ENCODE measurements at places on chromosomes 13 and 19.

DNA sequence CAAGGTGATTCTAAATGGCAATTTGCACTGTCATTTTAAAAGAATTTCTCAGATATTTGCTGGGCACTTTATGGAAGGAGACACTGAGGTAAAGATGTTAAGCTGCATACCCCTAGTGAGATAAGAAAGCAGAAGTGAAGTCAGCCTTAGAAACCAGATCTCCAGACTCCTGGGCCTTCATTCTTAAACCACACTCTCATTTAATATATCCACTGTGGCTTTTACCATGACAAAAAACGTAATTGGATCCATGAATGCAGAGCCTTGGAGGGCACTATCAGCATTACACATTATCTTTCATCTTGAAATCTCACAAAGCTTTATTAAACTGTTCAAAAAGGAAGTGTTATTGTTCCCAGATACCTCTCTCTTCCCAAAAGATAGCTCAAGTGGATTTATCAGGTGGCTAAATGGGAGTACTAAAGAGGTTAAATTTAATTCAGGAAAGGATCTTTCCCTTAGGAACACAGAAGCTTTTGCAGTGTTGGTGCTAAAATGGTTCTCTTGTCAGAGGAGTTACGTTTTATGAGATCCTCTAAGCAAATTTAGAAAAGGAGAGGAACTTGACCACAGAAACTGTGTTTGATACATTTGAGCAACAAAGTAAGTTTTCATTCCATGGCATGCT, 1060.4 kb downstream of the EFNB2 start:
- DNase-seq = no peak

GRCh38 chr13:39056018-39056417, 17.8 kb downstream of the NHLRC3 start:
- DNase-seq = no peak

DNA sequence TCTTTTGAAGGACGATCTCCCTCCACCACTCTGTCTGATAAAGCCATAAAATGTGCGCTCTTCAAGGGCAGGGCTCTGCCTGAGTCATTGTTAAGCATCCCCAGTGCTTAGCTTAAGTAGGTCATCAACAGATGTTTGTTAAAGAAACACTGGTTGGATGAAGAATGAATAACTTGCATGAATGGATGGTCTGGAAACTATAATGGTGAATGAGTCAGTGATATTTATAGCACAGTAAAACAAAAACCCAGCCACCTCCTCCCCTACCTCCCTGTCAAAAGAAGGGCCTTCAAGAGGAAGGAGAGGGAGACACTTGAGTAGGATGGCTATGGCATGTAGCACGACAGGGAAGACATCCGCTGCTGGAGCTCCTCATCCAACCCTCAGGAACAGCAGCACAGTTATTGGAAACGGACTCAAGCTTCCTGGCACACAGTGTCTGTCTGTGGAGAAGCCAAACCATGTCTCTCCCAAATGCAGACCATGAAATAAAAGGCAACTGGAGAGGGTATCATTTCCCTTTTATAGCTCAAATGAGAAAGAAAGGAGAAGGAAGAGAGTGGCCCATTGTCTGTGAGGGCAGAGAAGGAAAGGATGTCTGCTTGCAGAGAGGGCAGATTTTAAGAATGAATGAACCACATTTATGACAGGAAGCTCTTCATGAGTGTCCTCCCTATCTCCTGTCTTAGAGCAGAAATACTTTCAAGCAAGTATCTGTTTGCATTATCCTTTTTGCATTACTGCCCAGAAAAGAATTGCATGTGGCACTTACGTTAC, 183.5 kb upstream of the UBL3 start:
- no peak for DNase-seq

DNA sequence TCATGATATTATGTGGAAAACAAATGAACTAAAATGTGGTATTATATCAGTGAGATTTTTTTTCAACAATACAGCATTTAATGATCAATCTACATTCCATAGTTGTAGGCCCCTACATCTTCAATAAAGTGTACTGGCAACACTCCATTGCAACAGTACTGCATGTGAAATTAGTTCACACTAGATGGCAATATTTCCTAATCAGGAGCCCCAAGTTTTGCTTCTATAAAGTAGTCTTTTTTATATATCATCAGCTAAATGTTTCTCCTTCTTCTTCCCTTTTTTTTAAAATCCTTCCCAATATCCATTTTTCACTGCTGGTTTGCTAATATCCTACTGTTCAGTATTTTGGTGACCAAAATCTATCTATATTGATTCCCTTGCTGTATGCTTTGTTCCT, 528.3 kb upstream of the ATXN8OS start:
- DNase-seq = no peak

GRCh38 chr13:113417008-113417751, 36.1 kb downstream of the ADPRHL1 start:
- DNase-seq = no peak

DNA sequence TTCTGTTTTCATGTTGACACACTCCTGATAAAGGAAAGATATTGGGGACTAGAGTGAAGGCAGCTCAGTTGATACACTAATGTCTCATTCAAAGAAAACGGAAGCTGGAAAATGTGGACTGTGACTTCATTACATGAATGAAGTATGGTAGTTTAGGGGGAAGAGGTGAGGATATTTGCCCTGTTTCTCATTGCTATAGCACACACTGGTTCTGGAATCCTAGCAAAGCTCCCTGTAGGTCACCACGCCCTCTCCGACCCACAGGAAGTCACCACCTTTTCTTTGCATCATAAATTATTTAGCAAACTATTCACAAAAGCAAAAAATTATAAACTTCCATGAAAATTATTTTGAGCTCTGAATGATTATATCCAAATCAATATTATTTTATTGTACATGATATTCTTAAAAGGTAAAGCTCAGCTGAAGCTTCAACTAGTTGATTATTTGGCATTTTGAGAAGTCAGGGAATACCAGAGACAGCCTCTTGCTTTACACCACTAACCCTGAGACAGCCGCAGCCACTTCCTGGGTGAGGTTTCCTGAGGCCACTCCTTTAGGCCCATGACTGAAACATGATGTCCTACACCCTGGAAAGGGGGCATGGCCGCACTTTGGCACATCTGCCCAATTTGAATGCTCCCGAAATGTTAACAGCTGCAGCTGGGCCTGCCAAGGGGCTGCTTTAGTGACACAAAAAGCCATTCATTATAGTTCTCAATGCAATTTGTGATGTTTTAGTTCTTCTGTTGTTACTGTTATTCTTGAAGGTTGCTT, 50.0 kb upstream of the WDFY2 start:
- DNase-seq = no peak

DNA sequence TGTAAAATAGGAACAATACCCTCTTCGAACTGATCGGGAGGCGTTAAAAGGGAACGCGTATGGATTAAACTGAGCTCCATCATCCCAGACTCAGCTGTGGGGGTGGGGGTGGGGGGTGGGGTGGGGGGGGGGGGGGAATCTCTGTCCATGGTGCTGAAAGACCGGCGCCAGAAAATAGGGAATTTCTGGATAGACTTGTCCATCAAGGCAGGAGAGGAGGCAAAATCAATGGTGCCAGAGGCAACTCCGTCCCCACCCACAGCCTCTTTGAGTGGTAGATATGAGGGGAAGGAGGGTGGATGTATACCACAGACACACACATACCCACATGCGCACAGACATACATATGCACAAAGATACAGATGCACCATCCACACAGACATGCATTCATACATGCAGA, 37.4 kb downstream of the ZNF787 start:
- DNase-seq = no peak

- no peak for DNase-seq
These were observed 997 bp upstream of the ZNF446 start for GRCh38 chr19:58474997-58475713.

GRCh38 chr13:101272886-101273285, 143.4 kb downstream of the NALCN start:
- DNase-seq = no peak

DNA sequence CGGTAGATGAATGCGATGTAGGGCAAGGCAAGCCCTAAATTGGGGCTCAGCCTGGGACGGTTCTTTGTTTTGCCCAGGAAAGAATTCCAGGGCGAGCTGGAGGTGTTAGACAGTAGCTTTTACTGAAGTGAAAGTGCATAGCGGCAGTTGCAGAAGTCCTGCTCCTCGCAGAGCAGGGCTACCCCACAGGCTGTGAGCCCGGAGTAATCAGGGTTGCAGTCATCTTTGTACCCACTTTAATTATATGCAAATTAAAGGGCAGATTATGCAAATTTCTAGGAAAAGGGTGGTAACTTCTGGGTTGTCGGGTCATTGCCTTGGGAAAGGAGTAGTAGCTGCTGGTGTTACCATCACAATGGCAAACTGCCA, 30.5 kb downstream of the VAV1 start:
- no peak for DNase-seq

DNA sequence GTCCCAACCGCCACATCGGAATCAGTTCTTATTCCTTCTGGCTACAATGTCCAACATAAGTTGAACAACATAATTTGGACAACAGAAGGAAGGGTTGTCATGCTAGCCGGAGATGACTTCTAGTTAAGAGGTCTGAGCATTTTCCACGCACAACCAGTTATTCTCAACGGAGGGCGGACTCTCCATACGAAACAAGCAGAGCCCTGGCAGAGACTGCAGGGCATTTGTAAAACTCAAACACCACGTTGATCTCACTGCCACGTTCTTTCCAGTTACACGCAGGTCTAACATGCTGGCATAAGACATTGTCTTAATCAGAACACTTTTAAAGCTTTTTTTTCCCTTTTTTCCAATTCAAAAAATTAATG, 38.3 kb upstream of the DCUN1D2 start:
- DNase-seq = no peak

GRCh38 chr19:47022140-47022536, 2.5 kb downstream of the NPAS1 start:
- DNase-seq = no peak
